ENCODE measurements at places on chromosomes 4 and X.

DNA sequence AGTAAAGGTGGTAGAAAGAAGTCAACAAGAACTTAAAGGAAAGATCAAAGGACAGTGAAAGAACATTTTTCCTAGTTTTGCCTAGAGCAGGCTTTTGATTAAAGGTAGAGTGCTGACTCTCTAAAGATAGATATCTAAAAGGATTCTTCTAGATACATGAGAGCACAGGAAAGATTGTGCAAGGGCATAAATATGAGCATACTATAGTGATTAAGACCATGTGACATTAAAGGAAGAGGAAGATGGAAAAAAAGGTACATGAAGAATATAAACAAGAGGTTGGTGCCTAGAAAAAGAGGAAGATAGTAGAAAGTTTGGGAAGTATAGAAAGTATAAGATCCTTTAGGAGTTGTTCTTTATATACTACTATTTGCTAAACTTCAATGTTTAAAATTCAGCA, 26.1 kb upstream of the TET2 start:
- DNase-seq: no peak

DNA sequence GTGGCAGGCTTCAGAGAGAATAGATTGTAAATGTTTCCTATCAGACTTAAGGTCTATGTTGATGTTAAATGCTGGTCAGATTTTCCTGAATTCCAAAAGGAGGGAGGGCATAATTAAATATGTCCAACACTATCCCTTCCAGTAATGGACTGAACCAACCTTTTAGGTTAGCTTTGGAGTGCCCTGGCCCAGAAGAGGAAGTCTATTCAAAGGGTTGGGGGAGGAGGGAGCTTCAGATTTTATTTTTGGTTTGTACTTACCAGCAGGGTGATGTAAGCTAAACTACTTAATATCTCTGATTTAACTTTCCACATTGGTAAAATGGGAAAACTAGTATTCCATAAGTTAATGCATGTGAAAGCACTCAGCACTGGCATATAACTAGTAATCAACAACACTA, 91.1 kb downstream of the RBM46 start:
- DNase-seq: no peak

GRCh38 chrX:46325312-46325877, 219.8 kb downstream of the ZNF674 start:
- DNase-seq: peak; percentile 14

GRCh38 chr4:108118505-108118904, 50.2 kb downstream of the LEF1 start:
- no peak for DNase-seq

DNA sequence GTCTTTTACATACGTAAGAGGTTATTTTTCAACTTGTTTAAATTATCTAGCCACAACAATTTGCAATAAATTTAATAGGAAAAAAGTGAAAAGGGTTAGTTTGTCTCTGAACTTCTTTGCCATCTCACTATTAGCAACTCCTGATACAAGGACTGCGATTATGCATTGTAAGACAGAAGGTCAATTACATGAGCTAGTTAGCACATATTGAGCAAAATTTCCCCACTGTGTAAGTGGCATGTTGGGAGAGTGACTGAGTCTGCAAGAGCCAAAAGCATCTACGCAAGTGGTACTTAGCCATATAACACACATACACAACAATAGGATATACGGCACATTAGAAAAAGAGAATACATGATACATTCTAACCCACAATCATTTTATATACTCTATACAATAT, 927.2 kb downstream of the STPG2 start:
- DNase-seq: no peak

GRCh38 chrX:38484607-38485498, 76.5 kb upstream of the TSPAN7 start:
- no peak for DNase-seq

- no peak for DNase-seq
Observed at GRCh38 chr4:169220447-169220846, 50.3 kb downstream of the SH3RF1 start.

DNA sequence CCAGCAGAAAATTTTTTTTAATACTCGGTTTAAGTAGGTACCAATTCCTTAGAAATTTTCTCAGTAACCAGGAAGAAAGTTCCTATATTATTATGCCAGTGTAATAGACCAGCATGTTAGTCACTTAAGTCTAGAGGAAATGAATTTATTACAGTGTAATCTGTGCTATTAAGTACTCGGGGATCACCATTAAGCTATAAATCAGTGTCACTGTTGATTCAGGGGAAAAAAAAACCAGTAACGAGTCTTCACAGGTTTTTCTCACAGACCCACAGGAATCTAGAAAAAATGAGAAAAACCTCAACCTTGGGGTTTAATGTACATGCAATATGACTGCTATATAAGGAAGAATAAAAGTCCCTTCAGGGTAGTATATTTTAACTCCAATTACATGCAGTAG, 138.3 kb upstream of the IL1RAPL2 start:
- no peak for DNase-seq

- DNase-seq: no peak
Observed at GRCh38 chr4:38226170-38226569, 266.0 kb downstream of the PTTG2 start.

- DNase-seq: no peak
Observed at GRCh38 chrX:2587146-2587545, 86.4 kb upstream of the DHRSX start.

- DNase-seq: no peak
Observed at GRCh38 chr4:106208481-106209460, 107.2 kb downstream of the TBCK start.

DNA sequence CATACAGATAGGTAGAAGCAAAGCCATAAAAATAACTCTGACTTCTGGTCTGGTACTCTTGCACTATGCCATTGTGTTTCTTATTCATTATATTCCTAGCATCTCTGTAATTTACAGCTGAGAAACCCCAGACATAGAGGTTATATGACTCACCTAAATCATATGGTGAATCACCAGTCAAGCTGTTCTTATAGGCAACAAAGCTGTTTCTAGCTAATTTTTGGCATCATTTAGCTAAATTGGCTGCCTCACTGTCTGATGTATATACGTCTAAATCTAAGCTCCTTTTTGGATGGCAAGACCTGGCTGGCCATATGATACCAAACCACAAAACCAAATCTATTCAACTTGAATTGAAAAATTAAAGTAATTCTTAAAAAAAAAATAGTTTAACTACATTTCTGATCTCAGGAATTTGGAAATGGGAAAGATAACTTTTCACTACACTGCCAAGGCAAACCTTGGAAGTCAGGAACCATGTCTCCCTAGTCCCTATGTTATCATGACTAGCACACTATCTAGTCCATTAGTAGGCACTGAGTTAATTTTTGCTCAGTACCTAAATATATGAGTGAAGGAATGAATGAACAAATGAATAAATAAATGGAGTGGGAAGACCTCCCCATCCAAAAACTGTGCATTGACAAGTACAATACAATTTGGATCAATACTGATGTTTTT, 41.3 kb upstream of the STAG2 start:
- no peak for DNase-seq

DNA sequence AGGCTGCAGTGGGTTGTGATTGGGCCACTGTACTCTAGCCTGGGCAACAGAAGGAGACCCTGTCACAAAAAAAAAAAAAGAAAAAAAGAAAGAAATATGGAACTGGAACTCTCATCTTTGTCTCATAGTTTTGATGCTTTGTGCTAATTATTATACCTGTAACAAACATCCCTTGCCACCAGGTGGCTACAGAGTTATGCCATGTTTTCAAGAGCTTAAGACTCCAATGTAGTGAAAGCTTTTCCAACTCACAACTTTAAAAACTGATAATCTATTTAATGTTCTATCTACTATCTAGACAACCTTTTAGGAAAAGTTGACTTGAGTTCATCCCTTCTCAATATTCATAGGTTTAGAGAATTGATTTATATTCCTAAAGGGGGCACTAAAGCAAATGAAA, 42.4 kb downstream of the HTR2C start:
- DNase-seq: no peak

DNA sequence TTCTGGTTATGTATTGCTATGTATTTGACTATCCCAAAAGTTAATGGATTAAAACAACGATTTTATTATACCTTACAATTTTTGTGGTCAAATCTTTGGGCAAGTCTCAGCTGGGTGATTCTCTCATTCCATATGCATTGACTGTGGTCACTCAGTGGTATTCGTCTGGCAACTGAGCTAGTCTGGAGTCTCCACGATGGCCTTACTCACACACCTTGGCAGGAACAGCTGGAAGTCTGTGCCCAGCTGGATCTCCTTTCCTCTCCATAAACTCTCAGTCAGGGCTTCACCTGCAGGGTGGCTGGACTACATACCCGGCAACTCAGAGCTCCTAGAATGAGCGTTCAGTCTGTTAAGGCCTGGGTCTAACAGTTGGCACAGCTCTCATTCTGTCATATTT, 141.1 kb upstream of the WDFY3 start:
- no peak for DNase-seq

DNA sequence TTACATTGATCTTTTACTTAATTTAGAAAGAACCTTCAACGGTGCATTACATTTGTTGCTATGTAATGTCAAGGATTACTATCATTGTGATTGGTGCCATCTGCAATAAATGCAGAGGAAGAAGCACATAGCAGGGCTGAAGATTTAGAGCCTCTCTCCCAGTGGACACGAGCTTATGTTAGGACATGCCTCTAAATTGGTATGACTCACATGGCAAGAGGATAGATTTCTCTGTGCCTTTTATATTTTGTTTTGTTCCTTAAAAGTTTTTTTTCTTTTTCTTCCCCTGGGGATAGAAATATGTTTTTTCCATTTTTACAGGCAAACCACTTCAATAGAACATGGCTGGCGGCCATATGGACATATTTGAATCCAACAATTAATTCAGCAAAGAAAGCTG, 205.0 kb upstream of the HAND2 start:
- DNase-seq: no peak

DNA sequence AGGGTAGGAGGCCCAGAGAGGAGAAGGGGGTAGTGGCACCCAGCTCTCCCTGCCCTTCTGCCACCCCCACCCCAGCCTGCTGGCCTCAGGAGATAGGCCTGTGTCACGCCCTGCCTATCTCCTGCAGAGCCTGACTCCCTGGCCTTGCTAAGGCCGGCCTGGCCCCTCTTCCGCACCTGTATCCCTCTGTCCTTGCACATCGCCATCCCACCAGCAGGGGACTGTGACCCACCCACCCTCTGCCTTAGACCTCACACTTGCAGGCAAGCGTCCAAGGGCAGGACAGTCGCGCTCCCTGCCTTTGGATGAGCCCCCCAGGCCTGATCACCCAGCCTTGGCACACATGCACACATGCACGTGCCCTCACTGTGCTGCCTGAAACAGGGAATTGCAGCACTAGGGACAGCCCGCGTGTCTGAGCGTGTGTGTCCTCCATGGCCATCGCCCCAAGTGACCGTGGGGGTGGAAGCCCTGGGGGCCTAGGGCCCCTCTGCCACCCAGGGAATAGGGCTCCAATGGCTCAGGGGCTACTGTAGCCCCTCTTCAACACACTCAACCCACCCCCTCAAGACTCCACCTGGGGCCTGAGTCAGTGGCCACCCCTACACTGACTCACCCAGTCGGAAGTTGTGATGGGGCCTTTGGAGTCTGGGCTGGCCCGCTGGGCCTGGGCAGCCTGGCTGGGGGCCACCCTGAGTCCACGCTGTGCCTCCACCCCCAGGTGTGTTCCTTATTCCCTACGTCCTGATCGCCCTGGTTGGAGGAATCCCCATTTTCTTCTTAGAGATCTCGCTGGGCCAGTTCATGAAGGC, 2.1 kb downstream of the SLC6A8 start:
- no peak for DNase-seq

DNA sequence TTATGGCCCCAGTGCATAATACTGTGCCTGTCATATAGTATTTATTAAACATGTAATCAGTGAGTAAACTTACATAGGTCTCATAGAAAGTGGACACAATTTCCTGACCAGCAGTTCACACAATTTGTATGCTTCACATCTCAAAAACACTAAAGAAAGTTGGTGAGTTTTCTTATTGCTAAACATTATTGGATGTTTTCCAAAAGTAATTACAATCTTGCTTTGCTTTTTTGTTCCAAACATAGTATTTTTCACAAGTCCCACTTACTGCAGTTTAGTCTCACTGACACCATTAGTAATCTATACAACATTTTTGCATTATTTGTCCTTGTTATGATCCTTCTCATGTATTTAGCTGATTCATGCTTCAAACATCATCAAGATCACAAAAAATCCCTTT, 132.5 kb downstream of the TBCK start:
- DNase-seq: no peak

DNA sequence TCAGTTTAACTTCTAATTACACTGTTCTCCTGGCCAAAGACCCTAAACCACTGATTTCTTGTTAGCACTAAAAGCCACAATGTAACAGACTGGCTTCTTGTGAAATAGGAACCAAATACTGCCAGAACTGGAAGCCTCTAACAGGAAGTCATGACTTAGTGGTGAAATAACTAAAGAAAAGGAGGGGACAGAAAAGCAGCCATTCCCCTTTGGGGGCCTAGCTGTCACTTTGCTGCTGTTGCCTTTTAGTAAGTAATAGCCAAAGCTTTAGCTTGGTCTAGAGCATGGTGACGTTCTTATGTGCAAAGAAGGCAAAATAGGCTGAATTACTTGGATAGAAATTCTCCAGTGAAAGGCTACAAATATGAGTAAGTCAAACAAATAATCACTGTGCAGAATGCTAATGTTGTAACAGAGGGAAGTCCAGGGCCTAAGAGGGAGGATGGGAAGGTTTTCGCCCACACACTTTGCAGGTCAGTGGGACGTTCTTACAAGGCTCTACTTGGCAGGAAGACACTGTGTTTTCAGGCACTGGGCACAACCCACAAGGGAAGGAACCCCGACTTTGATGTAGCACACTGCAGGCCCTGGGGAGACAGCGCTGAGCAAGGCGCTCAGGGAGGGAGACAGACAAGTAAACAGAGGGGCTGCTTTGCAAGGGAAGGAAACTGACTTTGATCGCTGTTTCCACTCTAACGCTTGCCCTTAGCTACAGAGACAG, 16.7 kb downstream of the GAB3 start:
- DNase-seq: no peak

DNA sequence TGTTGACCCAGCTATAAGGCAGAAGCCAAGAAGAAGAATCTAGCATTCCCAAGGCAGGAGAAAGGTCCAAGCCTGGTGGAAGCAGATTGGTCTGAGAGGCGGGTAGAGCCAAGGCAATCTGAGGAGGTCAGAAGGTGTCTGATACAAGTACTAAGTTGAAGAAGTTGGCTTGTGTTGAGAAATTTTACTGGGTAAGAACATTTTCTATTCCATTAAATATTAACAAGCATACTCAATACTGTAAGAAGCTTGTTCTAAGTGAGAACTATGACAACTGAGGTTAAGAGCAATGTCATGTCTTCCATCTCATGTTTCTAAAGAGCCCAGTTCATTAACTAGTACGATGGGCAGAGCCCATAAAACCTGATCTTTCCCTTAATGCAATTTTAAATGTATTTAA, 75.0 kb downstream of the FAM13A start:
- no peak for DNase-seq

DNA sequence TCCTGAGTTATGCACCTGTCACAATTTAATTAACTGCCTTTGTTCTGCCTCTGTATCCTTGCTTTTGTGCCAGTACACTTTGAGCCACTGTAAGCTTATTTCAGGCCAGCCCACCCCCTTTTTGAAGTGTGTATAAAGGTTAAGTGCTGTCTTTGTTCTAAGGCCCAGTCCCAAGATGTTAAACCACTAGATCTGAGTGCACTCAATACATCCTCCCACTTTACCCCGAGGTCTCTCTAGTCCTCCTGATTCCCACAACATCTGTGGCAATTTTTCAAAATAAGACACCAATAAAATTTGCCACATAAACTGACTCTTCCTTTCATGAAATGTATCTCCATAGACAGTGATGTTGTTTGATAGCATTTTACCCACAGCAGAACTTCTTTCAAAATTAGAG, 124.1 kb upstream of the SPIN4 start:
- no peak for DNase-seq
